ENCODE measurements at places on chromosomes 4 and X.

DNA sequence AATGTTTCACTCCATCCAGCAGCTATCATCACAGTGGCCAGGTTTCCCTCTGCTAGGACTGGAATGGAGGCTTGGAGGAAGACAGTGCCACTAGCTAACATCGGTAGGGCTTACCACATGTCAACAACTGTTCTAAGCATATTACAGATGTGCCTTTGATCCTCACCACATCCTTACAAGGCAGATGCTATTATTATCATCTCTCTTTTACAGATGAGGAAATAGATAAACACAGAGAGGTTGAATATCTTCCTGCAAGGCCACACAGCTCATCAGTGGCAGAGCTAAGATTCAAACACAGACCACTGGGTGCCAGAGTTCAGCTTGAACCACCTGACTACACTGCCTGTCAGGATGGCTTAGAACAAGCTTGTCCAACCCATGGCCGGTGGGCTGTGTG lies 47.4 kb downstream of the MAMLD1 start:
- DNase-seq: no peak

- DNase-seq: no peak
Measured at GRCh38 chr4:144808034-144808433, 162.1 kb downstream of the HHIP start.

DNA sequence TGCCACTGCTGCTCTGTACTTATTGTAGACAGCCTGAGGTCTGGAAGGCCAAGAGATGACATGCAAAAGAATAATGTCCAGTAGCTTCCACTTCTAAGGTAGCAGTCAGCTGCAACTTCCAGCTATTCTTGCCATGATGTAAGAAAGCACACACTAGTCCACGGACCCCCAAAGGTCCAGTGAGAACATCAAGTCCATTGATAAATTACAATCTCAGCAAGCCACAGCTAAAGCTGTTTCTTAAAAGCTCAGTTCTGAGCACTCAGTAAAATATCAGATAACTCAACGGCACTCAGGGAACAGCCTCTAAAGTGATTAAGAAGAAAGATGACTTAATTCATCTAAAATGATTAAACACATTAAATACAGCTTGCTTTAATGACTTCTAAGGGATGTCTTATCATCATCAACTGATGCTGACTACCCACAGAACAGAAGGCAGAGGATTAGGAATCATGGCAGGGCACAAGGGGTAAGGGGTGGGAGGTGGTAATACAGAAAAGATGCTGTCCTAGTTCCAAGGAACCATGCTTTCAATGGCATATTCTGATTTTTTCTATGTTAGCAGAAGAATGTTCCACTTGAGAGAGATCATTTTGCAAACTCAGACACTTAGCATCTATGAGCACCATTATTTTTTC lies 99.1 kb upstream of the CBR4 start:
- no peak for DNase-seq

DNA sequence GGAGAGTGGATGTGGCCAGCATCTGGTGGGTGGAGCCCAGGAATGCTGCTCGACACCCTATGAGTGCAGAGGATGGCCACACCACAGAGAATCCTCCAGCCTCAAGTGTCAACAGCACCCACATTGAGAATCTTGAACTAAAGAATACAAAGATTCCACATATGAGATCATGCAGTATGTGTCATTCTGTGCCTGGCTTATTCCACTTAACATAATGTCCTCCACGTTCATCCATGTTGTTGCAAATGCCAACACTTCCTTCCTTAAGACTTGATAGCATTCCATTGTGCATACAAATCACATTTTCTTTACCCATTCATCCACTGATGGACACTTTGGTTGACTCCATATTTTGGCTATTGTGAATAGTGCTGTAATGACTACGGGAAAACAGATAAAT lies 145.8 kb downstream of the PRKX start:
- DNase-seq: no peak

DNA sequence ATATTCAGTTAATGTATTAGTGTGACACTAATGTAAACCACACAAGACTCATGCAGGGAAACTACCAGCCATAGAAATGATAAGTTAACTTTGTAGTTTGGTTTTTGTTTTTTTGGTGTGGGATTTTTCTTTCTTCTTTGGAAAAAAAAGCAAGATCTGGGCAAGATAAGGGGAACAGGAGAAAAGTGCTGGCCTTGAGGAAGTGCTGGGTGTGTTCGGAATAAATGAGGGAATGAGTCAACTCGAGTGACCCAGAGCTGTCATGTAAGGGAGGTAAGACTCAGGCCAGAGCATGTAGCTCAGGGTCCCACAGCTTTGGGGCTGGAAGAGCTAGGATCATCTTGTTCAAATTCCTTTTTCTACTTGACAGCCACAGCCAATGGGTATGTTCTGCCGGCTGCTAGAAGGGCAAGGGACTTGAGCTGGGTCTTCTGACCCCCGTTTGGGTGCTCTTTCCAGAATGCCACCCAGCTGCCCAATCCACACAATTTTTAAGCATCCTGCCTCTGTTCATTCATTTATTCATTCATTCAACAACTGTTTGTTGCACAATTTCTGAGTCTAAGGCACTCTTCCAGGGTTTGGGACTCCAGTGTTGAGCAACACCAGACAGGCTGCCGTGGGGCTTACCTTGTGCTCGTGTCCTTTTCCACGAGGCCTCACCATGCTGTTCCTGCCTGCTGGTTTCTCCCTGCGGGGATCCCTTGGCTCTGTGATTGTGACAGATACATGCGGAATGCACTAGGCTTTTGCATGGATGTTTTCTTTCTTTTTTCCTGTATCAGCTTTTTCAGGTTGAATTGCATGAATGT lies 54.5 kb downstream of the CLDN34 start:
- DNase-seq: no peak

GRCh38 chr4:26288355-26288909 lies 32.4 kb upstream of the RBPJ start:
- peak; percentile 25 for DNase-seq

DNA sequence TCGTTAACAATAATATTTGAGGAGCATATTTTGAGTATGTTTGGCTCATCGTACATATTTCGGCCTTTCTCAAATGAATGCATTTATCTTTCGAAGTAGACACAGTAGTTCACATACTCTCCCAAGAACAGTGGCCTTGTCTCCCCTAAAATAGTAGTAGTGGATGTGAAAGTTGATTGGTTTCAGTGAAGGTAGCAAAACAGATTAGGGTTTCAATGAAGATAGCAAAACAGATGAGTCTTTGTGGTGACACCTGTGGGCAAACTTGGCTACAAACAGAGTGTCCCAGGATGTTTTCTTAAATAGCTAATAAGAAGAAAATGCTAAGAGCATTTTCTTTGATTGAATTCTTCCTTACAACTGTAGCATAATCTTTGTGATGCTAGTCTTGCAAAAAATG lies 67.0 kb downstream of the USP9X start:
- no peak for DNase-seq

DNA sequence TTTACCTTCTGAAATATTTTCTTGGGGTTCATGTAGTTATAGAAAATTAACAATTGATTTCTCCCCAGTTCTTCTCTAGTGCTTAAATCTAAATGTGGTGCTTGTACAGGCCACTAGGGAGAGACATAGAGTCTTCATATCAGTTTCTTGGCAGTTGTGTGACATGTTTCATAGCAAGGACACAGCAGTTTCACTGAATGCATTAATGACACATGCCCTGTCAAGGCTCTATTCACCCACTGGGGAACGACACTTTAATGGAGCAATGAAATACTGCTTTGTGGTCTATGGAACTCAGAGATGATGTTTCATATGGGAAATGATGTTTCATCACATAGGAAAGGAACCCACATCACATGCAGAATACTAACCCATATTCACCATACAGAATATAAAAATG lies 2.8 kb downstream of the VEGFC start:
- DNase-seq: peak; percentile 93

GRCh38 chr4:48193921-48194468 lies 59.9 kb upstream of the TXK start:
- no peak for DNase-seq

- no peak for DNase-seq
Measured at GRCh38 chr4:31290836-31291235, 570.7 kb downstream of the PCDH7 start.

DNA sequence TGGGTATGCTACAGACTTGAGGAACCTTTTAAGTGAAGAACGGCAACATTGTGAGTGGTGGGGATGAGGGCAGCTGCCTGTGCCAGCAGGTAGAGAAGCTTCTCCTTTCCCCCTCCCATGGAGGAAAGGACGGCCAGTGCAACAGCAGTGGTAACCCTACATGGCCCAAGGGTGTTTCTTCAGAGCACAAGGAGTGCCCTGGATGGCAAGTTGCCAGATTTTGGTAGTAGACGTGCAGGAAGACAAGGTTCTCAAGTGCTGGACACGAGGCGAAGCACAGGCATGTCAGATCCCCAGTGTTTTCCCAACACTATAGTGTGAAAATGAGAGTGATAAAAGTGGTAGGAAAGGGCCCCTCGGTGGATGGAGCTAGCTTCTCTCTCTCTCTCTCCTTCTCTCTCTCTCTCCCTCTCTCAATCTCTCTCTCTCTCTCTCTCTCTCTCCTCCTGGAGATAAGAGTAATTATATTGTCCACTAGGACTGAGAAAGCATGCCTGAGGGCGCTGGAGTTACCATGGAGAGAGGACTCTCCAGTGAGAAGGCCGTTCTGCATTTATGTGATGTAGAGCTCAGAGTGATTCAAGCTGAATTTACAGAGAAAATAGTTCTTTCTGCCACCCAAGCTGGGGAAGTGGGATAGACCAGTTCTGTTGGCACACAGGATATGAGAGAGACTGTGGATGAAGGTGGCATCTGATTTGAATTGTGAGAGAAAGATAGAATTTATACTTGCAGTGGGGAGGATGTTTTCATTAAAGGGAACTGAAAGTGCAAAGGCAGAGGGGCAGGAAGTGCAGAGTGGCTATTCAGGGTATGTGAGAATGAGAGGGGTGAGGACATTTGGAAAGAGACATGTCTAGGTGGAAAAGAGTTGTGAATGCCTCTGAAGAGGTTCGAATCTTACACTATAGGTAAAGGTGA lies 25.7 kb upstream of the TRPC3 start:
- DNase-seq: no peak

DNA sequence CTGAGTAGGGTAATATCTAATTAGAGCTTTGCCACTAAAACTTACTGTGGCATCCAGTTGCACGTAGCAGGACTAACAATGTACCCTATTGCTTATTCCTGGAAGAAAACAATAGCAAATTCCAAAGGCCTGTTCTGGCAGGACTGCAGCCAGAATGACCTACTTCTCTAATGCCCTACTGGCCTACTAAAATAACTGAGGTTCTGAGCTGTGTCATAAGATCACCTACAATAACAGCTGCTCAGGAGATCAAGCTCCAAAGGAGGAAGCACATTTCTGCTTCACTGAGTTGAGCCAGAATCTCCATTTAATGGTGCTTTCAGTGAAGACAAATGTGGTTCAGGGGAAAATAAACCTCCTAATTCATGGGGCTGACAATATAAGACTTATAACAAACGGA lies 42.2 kb upstream of the CXCL8 start:
- DNase-seq: no peak

- DNase-seq: no peak
Measured at GRCh38 chr4:53841711-53842110, 222.7 kb downstream of the CHIC2 start.

GRCh38 chr4:24197955-24198354 lies 308.1 kb upstream of the PPARGC1A start:
- no peak for DNase-seq

- no peak for DNase-seq
Measured at GRCh38 chrX:108270280-108270679, 167.9 kb downstream of the COL4A6 start.

- DNase-seq: no peak
Measured at GRCh38 chrX:134023851-134024281, 38.5 kb upstream of the GPC3 start.

GRCh38 chr4:169054879-169055278 lies 44.8 kb upstream of the CBR4 start:
- no peak for DNase-seq

GRCh38 chrX:34918091-34918736 lies 24.4 kb upstream of the FAM47B start:
- DNase-seq: no peak

DNA sequence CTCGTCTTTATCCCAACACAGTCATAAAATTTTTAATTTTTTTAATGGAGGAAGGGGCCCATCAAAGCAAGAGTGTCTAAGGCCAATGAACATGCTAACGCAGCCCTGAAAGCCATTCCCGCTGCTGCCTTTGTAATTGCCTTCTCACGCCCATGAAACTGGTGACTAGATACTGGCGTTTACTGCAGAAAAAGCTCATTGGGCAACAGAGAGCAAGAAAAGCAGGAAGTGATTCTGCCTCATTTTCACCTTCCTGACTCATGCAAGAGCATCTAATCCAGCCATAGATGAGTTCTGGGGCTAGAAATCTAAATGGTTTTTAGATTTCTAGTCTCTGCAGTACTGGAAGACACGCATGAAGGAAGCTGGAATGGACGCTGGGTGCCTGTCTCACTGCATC lies 72.5 kb downstream of the ANXA3 start:
- no peak for DNase-seq

GRCh38 chr4:74738464-74739143 lies 55.7 kb downstream of the BTC start:
- DNase-seq: peak; percentile 6

GRCh38 chrX:31057691-31058090 lies 14.2 kb downstream of the FTHL17 start:
- no peak for DNase-seq

GRCh38 chrX:128616933-128617332 lies 564.7 kb upstream of the ACTRT1 start:
- DNase-seq: no peak

DNA sequence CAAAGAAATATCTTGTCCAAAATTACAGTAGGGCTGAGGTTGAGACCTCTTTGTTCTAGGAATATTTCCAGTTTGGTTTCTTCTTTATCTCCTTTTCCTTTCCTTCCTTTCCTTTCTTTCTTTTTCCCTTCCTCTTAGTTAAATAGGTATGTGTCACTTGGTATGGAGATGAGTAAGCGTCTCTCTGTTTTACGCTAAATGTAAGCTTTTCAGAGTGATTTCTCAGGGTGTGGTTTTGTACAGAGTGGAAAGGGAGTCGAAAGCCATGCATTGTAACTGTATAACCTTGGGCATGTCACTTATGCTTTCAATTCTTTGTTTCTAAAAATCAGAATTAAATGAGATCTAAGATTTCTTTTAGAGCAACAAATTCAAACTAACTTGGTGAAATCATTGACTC lies 54.8 kb downstream of the TLL1 start:
- DNase-seq: no peak

GRCh38 chrX:116284400-116284799 lies 113.9 kb downstream of the AGTR2 start:
- DNase-seq: no peak

DNA sequence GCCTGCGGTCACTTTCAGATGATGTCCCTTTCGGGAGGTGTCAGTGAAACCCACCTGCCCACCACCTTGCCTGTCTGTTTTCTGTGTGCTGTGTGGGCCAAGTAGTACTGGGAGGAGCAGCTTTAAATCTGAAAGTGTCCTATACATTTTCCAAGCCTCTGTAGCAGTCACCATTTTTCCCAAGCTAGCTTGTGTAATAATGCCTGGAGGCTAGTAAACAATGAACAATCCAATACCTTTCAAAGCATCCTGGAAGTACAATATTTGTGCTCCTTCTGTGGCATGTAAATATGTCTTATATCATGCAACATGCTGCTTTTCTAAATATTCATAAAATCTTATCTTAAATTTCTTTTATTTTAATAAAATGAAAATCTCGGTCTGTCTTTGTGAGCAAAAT lies 111.6 kb upstream of the C1GALT1C1 start:
- DNase-seq: no peak

All from fibroblast of skin of left quadriceps (primary cell).